ENCODE measurements at places on chromosomes 5 and 9.

GRCh38 chr5:78116167-78116566, 178.3 kb downstream of the AP3B1 start:
- DNase-seq = no peak

GRCh38 chr9:37417252-37417803, 5.2 kb upstream of the GRHPR start:
- DNase-seq = no peak

DNA sequence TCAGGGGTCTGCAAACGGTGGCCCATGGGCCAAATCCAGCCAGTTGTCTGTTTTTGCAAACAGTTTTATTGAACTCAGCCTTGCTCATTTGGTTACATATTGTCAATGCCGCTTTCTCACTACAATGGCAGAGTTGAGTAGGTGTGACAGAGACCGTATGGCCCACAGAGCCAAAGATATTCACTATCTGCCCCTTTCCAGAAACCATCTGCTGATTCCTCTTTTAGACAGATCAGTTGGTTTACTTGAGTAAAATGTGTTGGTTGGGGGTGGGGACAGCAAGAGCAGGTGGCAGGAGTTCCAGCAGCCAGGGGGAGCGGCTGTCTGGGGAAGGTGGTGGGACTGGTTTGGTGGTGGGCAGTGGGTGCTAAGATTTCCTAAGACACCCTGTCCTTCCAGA, 54.8 kb downstream of the COL27A1 start:
- DNase-seq = no peak

GRCh38 chr9:68838245-68838644, 133.2 kb downstream of the PIP5K1B start:
- no peak for DNase-seq

- peak; percentile 66 for DNase-seq
Measured at GRCh38 chr5:174335682-174336364, 290.3 kb downstream of the NSG2 start.

- no peak for DNase-seq
Measured at GRCh38 chr9:110189559-110190320, 18.2 kb downstream of the C9orf152 start.

GRCh38 chr9:124293718-124294506, 36.2 kb downstream of the NEK6 start:
- no peak for DNase-seq

- DNase-seq = no peak
Measured at GRCh38 chr9:94980947-94981722, 254.6 kb downstream of the AOPEP start.

DNA sequence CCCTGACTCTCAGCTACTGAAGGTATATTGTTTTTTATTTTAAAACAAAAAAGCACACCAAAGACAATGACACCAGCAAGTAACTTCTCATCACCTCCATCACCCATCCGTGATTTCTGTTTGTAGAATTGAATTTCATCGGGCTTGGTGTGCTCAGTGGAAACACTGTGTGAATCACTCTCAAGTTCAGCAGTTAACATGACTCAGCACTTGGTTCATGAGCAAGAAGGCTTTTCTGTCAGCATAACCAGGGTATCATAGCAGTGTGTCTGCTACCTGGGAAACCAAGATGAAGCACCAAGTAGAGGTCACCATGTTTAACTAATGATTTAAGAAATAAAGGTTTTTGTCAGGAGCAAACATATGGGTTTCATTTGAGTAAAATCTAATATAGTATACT, 123.7 kb downstream of the INSYN2B start:
- peak; percentile 89 for DNase-seq

GRCh38 chr9:20244271-20244670, 378.0 kb downstream of the MLLT3 start:
- DNase-seq = no peak

DNA sequence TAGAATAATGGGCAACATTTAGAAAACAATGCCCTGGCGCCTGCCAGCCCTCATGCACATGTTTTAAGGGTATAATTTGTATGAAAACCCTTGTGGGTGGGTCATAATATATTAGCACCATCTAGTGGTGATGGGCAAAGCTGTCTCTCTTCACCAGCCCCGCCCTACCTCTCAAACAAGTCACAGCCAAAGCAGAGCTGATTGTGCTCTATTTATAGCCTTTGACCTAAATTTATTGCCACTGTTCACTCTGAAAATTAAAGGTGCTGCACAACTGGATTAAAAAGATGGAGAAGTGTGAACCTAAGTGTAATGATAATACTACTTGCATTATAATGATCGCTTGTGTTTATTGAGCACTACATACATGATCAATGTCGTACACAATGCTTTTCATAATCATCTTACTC, 131.9 kb upstream of the ANKH start:
- DNase-seq = peak; percentile 56

- peak; percentile 83 for DNase-seq
Measured at GRCh38 chr9:70924895-70925547, 196.4 kb downstream of the TRPM3 start.

DNA sequence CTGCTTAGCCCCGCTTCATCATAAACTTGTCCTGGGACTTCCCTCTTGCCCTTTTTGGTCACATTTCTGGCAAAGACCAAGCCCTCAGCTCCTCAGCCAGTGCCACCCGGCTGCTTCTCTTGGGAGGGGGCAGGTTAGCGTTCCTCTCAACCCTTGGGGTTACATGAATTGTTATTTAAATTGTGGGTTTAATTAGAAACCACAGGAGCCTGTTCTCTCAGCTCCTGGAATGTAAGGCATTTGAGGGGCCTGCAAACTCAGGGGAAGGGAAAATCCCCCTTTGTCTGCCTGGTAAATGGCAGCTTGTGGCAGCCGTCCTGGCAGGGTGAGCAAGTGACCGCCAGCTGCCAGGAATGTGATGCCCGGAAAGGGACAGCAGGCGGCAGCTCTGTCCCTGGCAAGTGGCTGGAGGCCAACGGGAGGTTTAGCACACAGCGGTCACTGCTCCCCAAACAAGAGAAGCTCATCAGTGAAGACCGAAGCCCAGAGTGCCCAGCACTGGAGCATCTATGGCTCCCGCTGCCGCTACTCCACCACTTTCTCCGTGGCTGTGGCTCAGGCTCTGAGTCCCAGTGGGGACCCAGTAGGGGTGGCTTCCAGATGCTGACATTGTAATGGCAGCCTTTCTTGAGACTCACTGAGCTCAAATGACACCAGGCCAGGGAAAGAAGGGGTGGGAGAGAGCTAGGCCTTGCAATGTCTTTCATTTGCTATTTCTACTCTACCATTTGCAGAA, 51.7 kb downstream of the SHB start:
- peak; percentile 85 for DNase-seq

GRCh38 chr9:108664309-108665255, 191.2 kb downstream of the ACTL7B start:
- peak; percentile 36 for DNase-seq

DNA sequence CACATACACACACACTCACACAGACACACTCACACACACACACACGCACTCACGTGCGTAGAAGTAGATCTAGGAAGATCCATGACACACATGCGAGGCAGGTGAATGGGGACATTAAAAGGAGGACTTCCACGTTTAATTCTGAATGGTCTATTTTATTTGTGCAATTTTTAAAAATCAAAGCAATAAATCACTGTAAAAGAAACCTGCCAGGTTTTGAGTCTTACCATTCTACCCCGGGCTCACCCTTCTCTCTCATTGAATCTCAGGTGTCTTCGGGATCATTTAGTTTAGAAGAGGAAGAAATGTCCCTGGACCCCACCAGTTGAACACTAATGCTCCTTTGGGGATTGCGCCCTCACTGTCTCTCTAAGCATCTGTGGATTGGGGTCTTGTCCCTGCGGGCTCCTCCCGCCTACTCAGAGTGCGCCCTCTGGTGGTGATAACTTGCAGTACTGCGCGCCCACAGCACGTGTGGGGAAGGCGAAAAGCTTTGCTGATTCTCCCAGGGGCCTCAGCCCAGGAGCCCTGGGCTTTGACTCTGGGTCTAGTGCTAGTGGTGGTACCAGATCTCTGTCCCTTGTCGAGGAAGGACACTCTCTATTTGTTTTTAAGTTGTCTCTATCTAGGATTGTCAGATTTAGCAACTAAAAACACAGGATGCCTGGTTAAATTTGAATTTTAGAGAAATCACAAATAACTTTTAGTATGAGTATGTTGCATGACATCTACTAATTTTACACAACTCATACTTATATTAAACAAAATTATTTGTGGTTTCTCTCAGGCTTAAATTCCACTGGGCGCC, 34.8 kb downstream of the BOD1 start:
- peak; percentile 36 for DNase-seq

DNA sequence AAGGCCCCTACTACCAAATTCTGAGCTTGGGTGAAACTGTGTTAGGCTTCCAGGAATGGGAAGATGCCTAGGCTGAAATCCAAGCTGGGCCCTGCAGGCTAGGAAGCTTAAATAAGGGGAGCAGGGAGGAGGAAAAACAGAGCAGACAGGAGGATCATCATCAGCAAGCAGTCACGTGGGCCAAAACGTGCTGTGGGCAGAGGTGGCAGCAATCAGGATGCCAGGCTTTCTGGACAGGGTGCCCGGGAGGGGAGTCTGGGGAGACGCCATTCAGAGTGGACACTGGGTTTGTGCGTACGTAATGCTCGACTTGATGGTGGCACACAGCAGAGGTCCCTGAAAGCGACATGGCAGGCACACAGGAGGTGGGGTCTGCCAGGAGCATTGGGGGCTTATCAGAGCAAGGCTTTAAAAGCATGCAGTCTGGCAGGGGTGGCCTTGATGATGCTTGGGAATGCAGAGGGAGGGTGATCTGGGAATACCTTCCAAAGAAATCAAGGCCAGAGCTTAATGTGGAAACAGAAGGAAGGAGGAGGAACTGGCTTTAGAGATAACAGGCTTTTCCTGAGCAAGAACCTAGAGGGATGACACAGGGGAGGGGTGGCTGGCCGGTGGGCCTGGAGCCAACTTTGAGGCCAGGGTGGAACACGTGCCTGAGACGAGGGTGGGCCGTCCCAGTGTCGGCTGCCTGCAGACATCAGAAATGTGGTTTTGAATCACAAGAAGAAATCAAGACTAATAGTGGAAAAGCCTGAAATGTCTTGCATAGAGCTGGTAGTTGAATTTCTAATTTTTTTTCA, 212.5 kb downstream of the GADD45G start:
- no peak for DNase-seq

- DNase-seq = peak; percentile 64
Measured at GRCh38 chr9:20205821-20206220, 416.5 kb downstream of the MLLT3 start.

- DNase-seq = peak; percentile 80
Measured at GRCh38 chr5:172410160-172410559, 44.2 kb downstream of the SH3PXD2B start.

DNA sequence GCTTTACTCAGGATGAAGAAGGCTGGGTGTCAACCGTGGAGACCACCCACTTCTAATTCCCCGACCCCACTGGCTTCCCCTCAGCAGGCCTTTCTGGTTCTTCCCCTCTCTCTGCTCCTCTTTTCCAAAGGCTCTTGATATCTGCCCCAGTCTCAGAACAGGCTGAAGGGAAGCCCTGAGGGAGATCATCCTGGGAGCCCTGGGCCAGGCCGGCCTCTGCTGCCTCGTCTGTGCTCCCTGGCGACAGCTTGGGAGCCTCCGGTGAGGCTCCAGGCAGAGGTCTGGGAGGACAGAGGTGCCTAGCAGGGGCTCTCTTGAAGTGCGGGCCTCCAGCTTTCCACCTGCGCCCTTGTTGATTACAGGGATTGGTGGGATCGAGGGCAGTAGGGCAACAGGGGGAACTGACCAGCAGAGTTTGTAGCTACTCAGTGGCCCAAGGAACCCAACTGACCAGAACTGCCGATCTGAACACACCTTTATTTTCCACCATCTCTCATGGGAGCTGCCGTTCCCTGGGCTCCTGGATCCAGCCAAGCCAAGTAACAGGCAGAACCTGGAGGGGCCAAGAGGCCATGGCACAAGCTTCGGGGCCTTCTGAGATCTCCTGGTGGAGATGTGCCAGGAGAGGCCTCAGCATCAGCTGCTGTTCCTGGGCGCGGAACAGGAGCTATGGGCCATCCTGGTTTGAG, 198.5 kb downstream of the CACNA1B start:
- DNase-seq = no peak

- no peak for DNase-seq
Measured at GRCh38 chr5:158392753-158393152, 533.8 kb upstream of the CLINT1 start.

- no peak for DNase-seq
Measured at GRCh38 chr5:179269781-179270543, 75.3 kb downstream of the ADAMTS2 start.

- peak; percentile 82 for DNase-seq
Measured at GRCh38 chr9:9286001-9286400, 1326.8 kb downstream of the PTPRD start.

- no peak for DNase-seq
Measured at GRCh38 chr5:147290261-147290660, 55.4 kb downstream of the STK32A start.

GRCh38 chr5:88667496-88668201, 215.3 kb downstream of the MEF2C start:
- no peak for DNase-seq

DNA sequence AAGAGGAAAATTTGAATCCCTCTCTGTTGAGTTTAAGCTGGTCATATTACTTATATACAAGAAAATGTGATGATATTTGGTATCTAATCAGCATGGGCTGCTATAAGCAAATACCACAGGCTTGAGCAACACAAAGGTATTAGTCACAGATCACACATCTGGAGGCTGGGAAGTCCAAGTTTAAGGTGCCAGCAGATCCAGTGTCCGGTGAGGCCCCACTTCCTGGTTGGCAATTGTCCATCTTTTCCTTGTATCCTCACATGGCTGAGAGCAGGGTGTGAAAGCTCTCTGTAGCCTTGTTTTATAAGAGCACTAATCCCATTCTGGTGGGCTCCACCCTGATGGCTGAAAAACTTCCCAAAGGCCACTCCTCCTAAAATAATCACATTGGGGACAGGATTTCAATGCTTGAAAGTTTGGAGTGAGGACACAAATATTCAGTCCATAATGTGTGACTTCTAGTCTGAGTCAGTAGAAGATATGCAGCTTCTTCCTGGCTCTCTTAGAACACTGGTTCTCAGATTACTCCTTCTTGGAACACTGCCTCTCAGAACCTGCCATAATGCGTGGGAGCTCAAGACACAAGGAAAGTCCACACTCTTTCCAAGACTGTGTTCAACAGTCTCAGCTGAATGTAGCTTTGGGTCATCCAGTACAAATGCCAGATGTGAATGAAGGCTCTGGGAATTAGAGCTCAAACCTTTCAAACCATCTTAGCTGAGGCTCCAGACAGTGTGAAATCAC, 124.1 kb downstream of the PRDM9 start:
- DNase-seq = peak; percentile 44

DNA sequence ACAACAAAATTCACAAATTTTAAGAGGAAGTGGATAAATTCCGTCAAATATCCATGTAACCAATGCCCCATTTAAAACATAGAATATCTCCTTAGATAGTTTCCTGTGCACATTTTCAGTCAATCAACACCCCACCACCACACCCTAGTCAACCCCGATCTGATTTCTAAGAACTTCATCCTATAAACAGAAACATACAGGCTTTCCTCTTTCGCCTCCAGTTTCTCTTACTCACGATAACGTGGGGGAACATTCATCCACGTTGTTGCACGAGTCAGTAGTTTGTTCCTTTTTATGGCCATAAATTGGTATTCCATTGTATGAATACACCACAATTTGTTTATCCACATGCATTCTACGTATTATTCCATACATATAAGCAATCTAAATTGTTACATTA, 35.6 kb upstream of the TRIO start:
- DNase-seq = no peak
